Heart left ventricle (tissue), 16 donors: ENCODE measurements at places on chromosomes 11 and 22.

DNA sequence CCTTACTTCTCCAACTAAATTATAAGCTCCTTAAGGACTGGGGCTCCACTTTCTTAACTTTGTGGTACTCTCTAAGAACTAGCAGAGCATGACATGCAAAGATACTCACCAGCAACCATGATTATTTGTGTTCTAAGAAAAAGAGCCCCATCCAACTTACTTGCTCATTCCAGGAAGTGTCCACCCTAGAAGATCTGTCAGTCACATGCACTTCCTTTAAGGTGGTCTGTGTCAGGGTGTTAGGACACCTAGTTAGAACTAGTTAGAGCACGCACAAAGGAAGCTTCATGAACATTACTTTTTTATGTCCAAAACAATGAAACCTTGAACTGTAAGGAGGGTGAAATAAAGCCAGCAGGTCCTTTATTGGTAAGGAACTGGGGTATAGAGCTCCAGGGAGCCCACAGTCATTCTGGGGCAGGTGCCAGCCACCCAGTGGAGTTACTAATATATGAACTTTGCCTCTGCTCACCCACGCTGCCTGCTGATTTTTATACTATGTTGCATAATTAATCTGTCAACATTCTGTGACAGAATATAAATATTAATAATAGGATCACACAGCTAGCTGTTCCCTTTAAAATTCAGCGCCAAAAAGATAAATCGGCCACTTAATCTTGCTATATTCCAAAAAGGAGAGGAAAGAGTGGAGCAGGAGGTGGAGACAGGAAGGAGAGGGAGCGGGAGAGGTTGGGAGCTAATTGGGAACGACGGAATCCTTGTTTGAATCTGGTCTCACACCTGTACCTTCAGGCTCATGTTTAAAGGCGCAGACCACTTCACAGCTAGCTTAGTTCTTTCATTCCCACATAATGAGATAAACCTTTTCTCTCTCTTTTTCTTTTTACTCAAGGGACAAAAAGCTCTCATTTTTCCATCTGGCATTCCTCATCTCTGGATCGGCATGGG, 755.0 kb downstream of the OPCML start:
- DNase-seq = no peak

DNA sequence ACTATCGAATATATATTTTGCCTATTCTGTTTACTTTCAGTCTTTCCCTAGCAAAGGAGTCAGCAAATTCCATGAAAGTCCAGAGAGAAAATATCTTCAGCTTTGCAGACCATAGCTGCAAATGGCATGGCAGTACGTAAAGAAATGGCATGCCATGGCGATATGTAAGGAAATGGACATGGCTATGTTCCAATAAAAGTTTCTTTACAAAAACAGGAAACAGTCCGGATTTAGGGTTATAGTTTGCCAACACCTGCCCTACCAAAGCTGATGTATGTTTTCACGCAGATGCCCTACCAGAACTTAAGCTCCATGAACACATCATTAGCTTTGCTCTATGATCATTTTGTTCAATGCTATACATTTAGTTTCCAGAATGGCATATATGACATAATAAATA, 19.5 kb downstream of the KIAA0930 start:
- no peak for DNase-seq

- DNase-seq = no peak
These were observed 798.1 kb downstream of the OPCML start for GRCh38 chr11:132734217-132734616.

GRCh38 chr11:102448869-102449224, 3.7 kb downstream of the TMEM123 start:
- no peak for DNase-seq

DNA sequence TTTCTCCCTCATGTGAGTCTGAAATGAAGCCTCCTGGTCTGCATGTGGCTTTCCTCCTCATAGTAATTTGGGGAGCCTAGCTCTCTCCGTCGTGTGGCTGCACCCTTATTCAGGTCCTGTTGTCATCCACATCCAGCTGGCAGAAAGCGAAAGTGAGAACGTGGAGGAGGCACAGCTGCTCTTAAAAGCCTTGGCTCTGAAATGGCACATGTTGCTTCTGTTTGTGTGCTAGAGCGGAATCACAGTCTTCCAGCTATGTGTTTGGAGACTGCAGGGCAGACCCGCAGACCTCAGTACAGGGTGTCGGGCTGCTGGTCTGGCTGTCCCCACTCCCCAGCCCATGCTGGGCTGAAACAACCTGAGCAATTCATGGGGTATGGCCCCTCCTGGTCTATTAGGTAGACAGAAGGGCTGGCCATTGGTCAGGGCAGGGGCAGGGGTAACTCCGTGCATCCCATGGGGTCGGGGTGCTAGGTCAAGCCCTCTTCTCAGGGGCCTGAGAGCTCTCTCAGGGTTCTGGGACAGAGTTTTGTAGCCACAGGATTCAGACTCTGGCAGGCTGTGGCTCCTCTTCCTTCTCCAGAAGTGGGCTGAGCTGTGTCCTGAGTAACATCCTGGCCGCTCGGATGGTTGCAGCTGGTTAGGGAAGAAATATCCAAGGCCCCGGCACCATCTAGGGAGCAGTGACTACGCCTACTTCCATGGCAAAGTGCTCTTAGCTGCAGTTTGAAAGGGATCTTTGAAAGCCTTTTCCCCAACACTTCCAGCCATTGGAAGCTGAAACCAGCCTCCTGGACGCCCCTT, 50.6 kb downstream of the C11orf96 start:
- peak; percentile 67 for DNase-seq

- DNase-seq = no peak
These were observed 60.0 kb downstream of the LIF start for GRCh38 chr22:30186510-30186909.

- DNase-seq = no peak
These were observed 25.2 kb upstream of the KCNJ11 start for GRCh38 chr11:17413414-17414316.

DNA sequence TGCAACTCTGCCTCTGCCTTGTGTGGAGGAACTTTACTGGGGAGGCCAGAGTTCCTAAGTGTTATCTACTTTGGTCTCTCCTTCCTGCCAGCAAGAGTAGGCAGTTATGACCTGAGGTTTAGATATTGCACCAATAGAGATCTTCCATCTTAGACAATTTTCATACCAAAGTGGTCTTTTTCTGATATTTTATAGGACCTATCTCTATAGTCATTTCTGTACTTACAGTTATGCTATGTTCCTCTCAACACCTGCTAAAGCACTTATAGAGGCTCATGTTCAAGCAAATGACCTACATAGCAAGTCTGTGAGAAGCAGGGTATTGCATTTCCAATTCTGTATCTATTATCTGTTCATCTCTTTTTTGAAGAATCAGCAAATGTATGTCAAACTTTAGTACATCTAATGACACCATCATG, 80.8 kb downstream of the HORMAD2 start:
- no peak for DNase-seq

DNA sequence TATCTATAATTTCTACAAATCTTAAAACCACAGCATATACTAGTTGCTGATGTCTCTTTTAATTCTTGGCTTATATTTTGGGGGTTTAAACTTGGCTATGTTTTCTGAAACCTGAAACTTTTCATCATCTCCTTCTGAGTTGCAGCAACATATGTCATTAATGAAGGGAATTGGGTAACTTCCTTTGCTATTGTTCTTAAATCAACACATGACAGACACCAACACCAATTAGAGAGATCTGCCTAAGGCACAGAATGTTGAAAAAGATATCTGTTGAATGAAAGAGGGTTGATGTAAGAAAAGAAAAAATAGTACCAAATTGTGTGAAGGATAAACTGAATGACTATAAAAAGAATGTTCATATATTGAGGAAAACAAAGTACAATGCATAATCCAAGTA, 10.3 kb upstream of the GAS2 start:
- no peak for DNase-seq

DNA sequence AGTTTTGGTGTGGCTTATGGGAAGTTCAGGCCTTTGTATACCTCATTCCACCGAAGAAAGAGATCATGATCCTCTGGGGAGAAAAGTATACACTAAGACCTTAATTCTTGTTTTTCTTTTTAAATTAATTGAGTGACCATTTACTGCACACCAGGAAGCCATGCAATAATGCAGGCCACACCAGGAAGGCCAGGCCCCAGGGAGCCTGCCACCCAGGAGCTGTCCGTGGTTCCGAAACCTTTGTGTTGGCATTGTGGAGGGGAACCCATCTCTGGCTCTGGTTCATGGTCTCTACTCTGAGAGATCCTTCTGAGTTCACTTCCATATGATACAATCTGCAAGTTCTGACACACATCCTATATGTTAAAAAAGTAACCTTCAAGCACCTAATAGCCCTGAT, 291.8 kb downstream of the MIAT start:
- no peak for DNase-seq

DNA sequence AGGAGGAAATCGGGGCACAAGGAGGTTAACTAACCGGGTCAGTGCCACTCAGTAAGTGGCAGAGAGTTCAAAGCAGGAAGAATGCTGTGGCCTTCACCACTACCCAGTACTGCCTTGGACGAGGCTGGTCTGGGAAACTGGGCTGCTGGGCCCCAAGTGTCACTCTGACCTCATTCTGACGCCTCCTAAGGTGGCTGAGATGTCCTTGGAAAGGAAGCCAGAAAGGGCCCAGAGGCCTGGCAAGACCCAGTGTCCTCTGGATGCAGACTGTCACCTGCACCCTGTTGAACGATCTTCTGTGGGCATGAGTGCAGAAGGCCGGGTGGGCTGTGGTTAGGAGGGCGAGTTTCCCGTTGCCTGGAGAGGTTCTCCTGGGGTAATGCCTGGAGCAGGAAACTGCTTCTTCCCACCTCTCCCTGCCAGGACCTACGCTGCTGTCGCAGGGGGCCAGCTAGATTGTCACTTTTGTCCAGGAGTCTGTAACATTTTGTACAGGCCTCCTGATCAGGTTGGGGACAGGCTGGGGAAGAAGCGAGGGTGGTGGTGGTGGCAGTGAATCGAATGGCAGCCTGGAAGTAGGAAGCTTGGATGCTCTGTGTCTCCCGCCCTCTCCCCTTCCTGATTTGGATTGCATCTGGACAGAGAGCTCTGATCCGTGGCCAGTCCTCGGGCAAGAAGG, 105.1 kb downstream of the ST3GAL4 start:
- DNase-seq = no peak
